Astrocyte of the hippocampus (primary cell): ENCODE measurements at places on chromosomes 6 and 20.
A peak's percentile ranks its signal among the peaks of the same experiment; 100 is the strongest.

DNA sequence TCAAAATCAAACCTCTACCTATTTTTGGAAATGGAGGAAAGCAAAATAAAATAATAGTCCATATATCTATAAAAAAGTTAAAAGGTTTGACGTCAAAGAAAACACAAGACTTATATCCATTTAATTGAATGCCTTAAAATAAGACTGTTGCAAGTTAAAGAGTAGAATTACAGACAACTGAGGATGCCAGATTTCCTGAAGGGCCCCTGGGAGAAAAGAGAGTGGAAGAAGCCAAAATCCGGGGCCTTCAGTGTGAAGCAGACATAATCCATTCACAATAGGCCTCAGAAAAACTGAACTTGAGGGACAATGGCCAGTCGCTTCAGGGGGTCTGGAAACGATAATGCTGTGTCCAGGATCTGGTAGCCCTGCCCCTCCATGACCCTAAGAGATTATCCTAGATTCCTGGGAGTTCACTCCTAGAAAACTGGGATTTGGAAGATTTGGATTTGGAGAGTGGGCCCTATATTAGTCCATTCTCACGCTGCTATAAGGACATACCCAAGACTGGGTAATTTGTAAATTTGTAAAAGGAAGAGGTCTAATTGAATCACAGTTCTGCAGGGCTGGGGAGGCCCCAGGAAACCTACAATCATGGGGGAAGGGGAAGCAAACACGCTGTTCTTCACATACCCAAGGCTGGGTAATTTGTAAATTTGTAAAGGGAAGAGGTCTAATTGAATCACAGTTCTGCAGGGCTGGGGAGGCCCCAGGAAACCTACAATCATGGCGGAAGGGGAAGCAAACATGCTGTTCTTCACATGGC is 94.0 kb upstream of the SLC2A12 start:
- DNase-seq, result no peak

DNA sequence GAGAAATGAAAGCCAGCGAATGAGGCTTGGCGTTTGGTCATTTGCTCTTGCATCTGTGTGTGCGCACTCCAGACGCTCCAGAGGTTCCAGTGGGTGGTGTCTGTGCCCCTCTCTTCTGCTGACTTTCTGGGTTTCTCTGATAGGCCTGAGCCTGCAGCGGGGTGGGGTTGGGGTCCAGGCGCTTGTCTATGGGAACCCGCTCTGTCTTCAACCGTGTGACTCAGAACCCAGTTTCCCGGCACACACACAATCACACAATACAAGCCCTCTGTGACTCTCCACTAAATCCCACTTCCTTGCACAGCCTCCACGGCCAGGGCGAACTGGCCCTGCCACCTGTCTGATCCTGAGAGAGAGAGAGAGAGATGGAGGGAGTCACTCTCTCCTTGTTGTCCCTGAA is 24.6 kb downstream of the RBM38 start:
- DNase-seq, result no peak

DNA sequence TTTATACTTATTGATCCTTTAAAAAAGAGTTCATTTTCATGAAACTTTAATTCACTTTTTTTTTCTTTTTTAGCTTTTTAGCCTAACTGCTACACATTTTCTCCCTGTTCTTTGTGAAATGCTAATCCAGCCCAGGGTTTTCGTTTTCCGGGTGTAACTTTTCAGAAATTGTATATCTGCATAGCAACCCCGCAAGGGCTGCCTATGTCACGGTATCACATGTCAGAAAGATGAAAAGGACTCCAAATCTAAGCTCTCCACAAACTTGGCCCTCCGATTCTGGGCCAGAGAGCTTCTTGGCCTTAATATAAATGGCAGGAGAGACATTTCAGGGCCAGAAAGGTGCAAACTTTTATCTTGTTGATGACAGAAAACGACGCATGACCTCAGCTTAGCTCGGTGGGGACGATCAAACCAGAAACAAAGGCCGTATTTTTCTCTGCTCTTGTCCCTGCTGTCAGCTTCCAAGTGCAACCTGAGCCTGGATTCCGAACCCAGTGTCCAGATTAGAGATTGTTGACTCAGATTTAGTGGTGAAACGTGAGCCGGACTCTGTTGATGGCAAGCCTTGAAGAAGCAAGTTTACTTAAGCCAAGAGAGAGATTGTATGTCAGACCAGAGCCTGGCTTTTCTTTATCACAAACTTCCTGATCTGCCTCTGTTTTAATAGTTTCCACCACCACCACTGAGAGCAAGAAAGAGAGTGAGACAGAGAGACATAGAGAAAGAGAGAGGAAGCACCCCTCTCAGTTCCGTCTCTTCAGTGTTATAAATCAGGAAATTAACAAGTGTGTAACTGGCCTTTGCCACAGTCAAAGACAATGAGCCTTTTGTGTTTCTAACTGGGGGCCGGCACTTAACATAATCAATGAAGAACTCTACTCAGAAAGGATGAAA is 157.8 kb downstream of the SCML4 start:
- DNase-seq, result peak; percentile 27

GRCh38 chr6:138652824-138653223 is 120.7 kb upstream of the CCDC28A start:
- DNase-seq, result no peak
